ENCODE measurements at places on chromosomes 4 and X.

DNA sequence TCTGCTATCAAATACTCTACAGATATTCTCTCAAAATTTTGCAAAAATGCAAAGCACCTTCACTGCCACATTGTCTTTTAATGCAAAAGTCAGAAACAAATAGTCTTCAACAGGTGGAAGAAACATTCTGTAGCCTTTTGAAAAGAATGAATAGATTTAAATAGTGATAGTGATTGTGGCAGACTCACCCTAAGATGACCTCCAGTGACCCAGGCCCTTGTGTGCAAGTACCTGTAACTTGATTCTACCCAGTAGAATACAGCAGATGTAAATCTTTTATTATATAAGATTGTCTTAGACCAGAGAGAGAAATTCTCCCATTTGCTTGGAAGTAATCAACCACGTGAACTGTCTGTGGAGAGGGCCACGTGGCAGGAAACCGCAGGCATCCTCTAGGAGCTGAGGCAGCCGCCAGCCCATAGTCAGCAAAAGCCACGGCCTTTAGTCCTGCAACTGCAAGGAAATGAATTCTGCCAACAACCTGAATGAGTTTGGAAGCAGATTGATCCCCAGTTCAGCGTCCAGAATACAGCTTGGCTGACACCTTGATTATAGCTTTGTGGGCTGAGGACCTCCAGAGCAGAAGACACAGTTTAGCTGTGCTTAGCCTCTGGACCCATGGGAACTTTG lies 272.5 kb downstream of the ARHGAP10 start:
- no peak for DNase-seq

- DNase-seq = no peak
Measured at GRCh38 chr4:128766781-128767180, 42.7 kb upstream of the JADE1 start.

- no peak for DNase-seq
Measured at GRCh38 chr4:67558493-67558892, at the start of gene STAP1. Gene STAP1 (plus strand): TSS chr4:67558727. CDS start chr4:67558810, 83 bp downstream.

GRCh38 chr4:8355306-8355705 lies 85.2 kb downstream of the ACOX3 start:
- no peak for DNase-seq

- no peak for DNase-seq
Measured at GRCh38 chrX:54386314-54386713, 28.5 kb upstream of the WNK3 start.

- no peak for DNase-seq
Measured at GRCh38 chr4:8437281-8437680, 3.2 kb downstream of the ACOX3 start.

GRCh38 chr4:18113710-18114331 lies 92.3 kb upstream of the LCORL start:
- DNase-seq = no peak

DNA sequence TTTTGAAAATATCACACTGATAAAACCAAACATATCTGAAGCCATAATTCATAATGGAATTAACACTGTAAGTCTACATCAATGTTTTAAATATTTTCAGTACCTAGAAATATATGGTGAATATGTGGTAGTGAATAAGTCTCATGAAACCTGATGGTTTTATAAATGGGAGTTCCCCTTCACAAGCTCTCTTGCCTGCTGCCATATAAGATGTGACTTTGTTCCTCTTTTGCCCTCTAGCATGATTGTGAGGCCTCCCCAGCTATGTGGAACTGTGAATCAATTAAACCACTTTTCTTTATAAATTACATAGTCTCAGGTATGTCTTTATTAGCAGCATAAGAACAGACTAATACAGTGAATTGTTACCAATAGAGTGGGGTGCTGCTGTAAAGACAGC lies 536.8 kb upstream of the GALNT7 start:
- DNase-seq = no peak

GRCh38 chr4:165343353-165344191 lies 16.1 kb downstream of the MSMO1 start:
- DNase-seq = no peak

GRCh38 chr4:163107754-163108153 lies 58.9 kb downstream of the NAF1 start:
- peak; percentile 2 for DNase-seq

GRCh38 chr4:38334791-38335190 lies 329.2 kb upstream of the KLF3 start:
- no peak for DNase-seq

GRCh38 chrX:47561659-47562151 lies 700 bp downstream of the ARAF start:
- DNase-seq = no peak

DNA sequence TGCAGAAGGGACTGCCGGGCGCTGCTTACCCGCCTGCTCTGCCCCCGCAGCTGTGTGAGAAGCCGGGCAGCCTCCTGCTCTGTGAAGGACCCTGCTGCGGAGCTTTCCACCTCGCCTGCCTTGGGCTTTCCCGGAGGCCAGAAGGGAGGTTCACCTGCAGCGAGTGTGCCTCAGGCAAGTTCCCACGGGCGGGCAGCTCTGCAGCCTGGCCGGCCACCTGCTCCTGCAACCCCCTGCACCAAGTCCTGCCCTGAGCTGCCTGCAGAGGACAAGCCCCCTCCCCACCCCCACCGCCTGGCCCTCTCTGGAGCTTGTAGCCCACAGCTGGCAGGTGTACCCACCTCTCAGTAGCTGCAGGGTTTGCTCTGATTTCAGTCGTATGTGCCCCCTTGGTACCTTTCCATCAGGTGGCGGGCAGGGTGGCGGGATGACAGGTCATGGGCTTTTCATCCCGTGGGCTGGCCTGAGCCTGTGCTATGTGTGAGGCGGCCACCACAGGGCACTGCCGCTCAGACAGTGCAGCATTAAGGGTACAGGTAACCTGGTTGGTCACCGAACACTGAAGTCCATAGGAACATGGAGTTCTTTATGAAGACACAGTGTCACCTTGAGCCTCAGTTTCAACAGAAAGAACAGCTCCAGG lies 56.6 kb downstream of the NELFA start:
- no peak for DNase-seq

DNA sequence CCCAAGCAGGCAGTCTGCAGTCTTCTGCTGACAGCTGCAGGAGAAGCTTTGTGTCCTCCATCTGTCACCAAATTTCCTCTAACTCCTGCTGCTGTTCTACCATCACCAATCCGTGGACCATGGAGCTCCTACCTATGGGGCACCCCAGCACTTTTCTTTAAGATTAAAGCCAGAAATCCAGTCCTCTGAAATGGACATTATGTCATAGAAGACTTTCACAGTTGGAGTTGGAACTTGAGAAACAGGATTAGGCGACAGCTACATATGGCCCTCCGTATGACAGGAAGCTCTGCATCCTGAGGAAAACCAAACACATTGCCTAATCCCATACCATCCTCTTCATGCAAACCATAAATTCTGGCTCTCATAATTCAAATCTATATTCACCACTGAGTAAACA lies 470.6 kb upstream of the GALNTL6 start:
- no peak for DNase-seq

GRCh38 chr4:172725581-172725980 lies 443.0 kb upstream of the GALNT7 start:
- peak; percentile 36 for DNase-seq

GRCh38 chr4:54017974-54018373 lies 46.4 kb downstream of the CHIC2 start:
- DNase-seq = no peak

- no peak for DNase-seq
Measured at GRCh38 chr4:71540749-71541269, 202.0 kb downstream of the SLC4A4 start.
